ENCODE measurements at places on chromosomes 2 and 18.

GRCh38 chr2:159201360-159202063 lies 85.0 kb downstream of the WDSUB1 start:
- no peak for DNase-seq

GRCh38 chr18:62976227-62976626 lies 260.9 kb downstream of the PHLPP1 start:
- DNase-seq, result no peak

DNA sequence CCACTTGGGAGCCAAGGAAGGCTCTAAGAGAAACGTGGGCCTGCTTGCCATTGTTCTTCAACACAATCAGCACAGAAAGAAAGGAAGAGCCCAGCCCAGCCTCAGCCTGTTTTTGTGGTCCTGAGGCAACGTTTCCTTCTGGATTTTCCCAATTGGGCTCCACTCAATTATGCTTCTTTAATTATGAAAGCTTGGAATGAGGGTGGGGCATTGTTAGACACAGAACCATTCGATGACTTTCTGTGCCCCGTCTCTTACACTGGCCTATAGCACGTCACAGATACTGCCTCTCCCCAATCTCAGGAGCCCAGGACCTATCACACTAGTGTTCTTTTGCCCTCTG lies 207.4 kb downstream of the ZFP36L2 start:
- DNase-seq, result no peak

DNA sequence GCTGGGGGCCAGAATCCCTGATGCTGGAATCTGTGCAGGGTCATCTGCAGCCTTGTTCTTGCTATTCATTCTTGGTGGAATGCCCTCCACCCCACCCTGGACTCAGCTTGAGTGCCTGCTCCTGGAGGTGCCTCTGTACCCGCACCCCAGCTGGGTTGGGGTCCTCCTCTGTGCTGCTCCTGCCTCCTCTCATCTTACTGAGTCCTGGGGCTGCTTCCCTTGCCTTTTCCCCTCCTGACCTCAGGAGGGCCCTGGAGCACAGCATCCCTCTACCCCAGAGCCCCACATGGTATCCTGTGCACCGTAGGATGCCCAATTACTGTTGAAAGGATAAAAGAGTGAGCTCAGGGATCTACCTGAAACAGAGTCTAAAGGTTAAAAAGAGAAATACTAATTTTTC lies 81.6 kb downstream of the CIB4 start:
- no peak for DNase-seq

DNA sequence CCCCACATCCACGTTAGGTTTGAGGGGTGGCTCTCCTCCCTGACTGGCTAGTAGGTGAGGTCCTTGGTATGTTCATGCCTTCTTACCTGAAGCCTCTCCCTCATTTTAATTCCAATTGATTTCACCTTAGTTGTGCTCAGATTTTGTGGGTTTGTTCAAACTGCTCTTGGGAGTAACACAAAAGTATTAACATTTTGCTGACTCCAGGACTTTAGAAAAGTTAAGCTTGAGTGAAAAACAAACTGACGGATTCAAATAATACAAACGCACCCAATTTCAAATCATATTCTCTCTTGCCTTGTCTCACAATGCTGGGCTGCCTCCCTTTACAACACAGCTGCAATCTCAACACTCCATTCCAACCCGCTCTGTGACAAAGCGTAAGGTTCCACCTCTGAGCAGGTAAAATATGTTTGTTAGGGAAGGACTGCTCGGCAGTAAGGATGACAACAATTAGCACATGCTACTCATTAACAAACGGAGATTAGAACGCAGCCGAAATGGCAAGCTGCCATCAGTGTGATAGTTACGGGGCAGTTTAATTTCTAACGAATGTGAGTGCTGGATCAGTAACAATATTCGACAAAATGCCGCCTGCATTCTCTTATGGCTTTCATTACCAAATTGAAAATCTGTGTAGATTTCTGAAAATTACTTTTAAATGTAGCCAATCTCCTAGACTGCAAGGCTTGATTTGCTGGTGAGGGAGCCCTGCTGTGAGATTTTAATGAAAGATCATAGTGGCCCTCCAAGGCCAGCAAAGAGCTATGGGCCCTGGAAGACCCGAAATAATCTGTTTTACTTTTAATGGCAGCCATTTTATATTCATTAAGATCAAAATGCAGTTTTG lies 730.6 kb upstream of the FANCL start:
- DNase-seq, result no peak

GRCh38 chr18:79698668-79699335 lies 19.2 kb downstream of the CTDP1 start:
- DNase-seq, result no peak

Measured in hematopoietic multipotent progenitor cell treated with erythropoietin and hydrocortisone succinate and interleukin-3 and kit ligand, for 8 days (in vitro differentiated cells).